ENCODE measurements at places on chromosomes 13 and 19.

GRCh38 chr13:95235974-95236373 lies 65.3 kb downstream of the ABCC4 start:
- DNase-seq: no peak

- DNase-seq: no peak
Observed at GRCh38 chr13:74641586-74641985, 507.4 kb upstream of the KLF12 start.

- DNase-seq: no peak
Observed at GRCh38 chr13:44573790-44574465, 2.2 kb downstream of the TSC22D1 start.

DNA sequence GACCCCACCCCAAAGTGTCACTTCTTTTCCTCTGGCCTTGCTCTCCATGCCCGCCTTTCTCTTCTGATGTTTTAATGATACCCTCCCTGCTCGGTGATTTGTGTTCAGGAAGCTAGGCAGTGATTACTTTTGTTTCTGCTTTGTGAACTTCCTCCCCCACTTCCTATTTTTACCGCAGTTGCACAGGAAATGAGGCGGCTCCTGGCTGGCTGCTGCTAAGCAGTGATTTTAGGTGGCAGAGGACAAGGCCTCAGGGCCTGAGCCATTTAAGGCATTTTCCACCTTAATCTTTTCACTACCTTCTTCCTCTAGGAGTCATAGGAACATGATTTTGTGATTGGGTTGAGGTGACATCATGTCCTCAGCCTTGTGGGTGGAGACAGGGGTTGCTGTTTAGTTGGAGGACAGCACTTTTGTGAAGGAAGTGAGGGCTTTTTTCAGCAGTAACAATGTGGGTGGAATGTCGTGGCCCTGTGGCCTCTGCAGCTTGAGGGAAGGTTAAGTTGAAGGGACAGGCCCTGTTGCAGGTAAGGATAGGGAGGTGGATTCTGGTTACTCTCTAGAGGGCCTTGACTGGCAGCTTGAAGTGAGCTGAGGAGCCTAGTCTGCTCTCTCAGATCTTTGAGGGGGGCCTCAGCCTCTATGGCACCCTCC lies 15.7 kb downstream of the GARRE1 start:
- DNase-seq: peak; percentile 45

DNA sequence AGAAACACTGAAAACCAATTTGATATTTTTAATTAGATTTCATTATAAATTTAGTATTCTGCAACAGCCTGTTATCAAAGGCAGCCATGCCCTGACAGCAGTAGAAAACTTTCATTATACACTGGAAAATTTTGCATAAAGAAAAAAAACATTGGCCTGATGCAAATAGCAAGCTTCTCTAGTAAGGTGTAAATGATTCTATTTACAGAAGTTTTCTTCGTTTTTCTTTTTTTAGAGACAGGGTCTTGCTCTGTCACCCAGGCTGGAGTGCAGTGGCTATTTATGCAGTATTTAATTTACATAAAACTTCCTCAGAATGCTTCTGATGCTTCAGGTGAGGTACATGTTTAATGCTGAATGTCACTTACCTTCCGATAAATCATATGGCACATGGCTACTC lies 67.0 kb downstream of the ABCC4 start:
- DNase-seq: no peak

DNA sequence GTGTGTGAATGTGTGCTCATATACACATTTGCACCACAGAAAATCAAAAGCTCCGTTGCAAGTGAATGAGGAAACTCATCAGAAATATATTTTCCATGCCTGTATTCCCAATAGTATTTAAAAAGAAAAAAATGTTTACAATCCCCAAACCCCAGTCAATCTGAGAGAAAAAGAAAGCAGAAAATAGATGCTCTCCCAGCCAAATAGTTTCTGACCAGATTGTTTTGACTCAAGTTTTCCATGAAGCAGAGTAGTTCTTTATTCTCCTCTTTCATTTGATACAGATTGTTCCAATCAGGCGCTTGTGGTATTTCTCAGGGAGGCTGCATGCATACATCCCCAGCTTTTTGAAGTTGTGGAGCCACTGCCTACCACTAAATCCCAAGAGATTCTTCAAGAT lies 110.6 kb downstream of the STARD13 start:
- DNase-seq: no peak

GRCh38 chr19:6970443-6970842 lies 50.8 kb downstream of the MBD3L2B start:
- DNase-seq: no peak

DNA sequence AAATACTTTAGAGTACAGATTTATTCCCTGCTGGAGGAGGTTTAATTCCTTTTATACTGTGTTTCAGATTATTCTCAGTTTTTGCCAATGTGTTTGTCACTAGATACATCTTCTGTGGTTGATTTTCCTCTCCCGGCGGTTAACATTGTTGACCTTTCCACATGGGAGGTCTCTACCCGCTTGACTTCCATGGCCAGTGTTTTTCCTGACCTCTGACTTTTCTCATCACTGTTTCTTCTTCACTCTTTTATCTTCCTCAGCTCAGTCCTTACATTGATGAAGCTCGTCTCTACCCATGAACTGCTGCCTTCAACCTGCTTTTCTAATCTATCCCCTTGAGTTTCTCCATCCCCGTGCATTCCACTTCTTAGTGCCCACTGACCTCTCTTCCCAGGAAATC lies 517.4 kb downstream of the GPC6 start:
- no peak for DNase-seq

- no peak for DNase-seq
Observed at GRCh38 chr19:15235781-15236180, 3.5 kb upstream of the EPHX3 start.

- no peak for DNase-seq
Observed at GRCh38 chr13:38042771-38043170, 173.2 kb upstream of the TRPC4 start.

DNA sequence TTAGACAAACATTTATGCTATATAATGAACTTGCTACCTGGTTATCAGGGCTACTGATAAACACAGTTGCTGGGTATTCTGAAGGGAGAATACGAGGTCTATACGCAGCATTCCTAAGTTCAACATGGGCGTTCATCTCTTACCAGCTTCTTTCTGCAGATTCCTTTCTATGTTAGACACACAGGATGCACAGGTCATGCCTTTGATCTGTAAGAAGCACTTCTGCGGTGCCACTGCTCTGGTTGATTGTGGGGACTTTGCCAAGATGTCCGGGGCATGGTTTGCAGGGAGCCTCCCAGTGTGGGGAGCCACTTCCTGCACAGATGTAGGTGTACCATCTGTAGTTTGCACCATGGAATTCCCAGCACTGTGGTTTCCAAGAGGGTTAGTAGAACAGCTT lies 40.9 kb downstream of the ATP7B start:
- no peak for DNase-seq

- DNase-seq: no peak
Observed at GRCh38 chr13:59790626-59791025, 373.1 kb downstream of the DIAPH3 start.

GRCh38 chr13:48437371-48437770 lies 24.5 kb upstream of the LPAR6 start:
- no peak for DNase-seq

DNA sequence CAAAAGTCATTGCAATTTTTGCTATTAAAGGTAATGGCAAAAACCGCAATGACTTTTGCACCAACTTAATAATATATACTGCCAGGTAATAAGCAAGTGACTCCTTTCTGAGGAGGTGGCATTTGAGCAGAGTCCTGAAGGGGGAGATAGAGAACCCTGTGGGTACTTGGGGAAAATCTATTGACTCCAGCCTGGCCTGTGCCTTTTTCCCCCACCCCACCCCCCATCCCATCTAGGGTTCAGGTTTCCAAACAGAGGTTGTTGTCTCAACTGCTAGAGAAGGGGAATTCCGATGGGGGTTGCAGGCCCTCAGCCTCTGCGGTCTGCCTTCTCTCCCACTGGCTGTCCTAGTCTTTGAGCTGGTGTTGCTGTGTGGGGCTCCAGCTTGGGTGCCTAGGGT lies 11.5 kb downstream of the S1PR2 start:
- peak; percentile 20 for DNase-seq

DNA sequence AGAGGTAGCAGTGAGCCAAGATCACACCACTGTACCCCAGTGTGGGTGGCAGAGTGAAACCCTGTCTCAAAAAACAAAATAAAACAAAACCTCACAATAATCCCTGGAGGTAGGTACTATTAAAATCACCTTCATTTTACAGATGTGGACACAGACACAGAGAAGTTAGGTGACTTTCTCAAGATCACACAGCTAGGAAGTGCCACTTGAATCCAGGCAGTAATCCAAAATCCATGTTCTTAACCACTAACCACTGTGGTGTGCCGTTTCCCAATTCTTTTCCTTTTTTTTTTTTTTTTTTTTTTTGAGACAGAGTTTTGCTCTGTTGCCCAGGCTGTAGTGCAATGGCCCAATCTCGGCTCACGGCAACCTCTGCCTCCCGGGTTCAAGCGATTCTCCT lies 9.0 kb downstream of the PPP1R14A start:
- DNase-seq: no peak

- no peak for DNase-seq
Observed at GRCh38 chr19:10826231-10826630, 9.8 kb downstream of the TMED1 start.

DNA sequence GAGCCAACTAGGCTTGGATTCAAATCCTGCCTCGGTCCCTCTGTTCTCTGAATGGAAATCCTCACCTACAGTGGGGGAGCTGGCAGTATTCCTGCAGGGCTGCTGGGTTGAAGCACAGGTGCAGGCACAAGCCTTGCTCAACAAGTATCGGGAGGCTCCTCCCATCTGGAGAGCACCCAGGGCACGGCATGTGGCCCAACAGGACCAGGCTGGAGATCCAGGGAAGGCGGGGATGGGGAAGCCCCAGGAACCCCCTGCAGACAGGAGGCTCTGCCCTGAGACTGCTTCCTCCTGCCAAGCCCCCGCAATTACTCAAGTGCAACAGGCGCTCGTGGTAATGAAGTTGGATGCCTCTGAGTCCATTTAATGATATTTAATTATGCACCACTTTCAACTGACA lies 128.0 kb upstream of the VSTM2B start:
- no peak for DNase-seq

DNA sequence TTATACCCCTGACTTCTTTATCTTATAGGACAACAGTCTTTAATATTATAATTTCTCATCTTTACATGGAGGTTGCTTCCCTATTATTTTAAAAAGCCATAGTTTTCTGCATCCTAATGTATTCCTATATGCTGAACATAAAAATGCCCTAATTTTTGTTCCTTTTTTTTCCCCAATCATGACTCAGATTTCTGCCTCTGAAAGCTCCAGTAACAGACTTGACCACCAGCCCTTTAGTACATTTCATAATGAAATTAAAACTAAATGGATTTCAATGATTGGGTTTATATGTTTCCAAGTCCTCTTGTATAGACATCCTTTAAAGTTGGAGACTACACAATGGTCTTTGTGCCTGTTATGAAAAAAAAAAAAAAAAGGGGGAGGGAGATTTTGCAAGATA lies 712.5 kb downstream of the DIAPH3 start:
- no peak for DNase-seq

GRCh38 chr19:3899531-3900294 lies 19.2 kb downstream of the ATCAY start:
- DNase-seq: no peak

GRCh38 chr13:27960362-27961226 lies 8.5 kb downstream of the CDX2 start:
- DNase-seq: no peak

- DNase-seq: no peak
Observed at GRCh38 chr13:44932850-44933251, 56.4 kb downstream of the NUFIP1 start.

- DNase-seq: no peak
Observed at GRCh38 chr13:30128095-30128494, 179.3 kb downstream of the KATNAL1 start.

- no peak for DNase-seq
Observed at GRCh38 chr13:111460548-111461444, 140.4 kb downstream of the TEX29 start.

DNA sequence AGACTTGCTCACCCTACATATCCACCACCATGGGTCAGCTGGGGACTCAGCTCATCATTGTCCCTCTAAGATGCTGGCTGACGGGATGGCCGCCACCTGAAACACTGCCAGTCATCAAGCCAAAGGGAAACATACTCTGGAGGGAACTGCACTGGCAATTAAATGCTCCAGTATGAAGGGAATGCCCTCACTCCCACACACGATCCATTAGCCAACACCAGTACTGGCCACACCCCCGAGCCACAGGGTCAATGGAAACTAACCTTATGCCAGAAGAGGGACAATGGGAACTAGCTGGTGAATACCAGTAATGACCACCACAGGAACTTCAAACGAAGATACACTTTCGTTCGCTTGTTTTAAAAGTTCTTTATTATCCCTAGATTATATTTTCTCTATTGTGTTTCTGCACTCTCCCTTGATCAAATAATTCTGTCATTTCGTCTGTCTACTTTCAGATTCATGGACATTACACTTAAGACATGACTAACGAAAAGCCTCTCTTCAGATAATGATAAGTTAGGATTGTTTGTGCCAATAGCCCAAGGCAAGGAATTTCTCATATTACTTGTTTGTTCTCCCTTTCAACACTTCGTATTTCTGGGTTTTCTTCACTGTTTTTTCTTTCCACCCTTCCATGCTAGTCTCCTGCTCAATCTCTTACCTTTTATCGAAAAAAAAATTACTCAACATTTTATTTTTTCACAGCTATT lies 1.7 kb upstream of the ZNF507 start:
- DNase-seq: no peak

GRCh38 chr13:39406688-39407087 lies 196.3 kb downstream of the LHFPL6 start:
- no peak for DNase-seq

DNA sequence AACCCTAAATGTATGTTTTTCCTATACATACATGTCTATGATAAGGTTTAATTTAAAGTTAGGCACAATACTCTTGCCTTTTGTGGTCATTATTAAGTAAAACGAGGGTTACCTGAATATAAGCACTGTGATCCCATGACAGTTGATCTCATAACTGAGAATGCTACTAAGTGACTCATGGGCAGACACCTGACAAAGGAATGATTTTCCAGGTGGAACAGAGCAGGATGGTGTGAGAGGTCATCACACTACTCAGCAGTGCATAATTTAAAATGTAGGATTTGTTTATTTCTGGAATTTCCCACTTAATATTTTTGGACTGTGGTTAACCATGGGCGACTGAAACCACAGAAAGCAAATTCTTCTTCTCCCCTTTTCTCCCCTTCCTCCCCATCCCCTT lies 178.9 kb downstream of the UGGT2 start:
- DNase-seq: no peak

GRCh38 chr13:99969453-99969918 lies 2.1 kb downstream of the ZIC5 start:
- DNase-seq: no peak

GRCh38 chr19:18251587-18252369 lies 22.5 kb downstream of the IQCN start:
- peak; percentile 79 for DNase-seq

GRCh38 chr19:9903336-9903735 lies 33.0 kb downstream of the OLFM2 start:
- DNase-seq: no peak

GRCh38 chr13:40559915-40560314 lies 106.5 kb downstream of the FOXO1 start:
- DNase-seq: no peak

GRCh38 chr13:20497006-20497775 lies 28.5 kb downstream of the CRYL1 start:
- no peak for DNase-seq

GRCh38 chr13:44667943-44668342 lies 91.8 kb upstream of the TSC22D1 start:
- DNase-seq: no peak

GRCh38 chr13:60572003-60572798 lies 175.2 kb downstream of the TDRD3 start:
- DNase-seq: no peak

GRCh38 chr13:24606486-24607170 lies 73.6 kb upstream of the ATP12A start:
- DNase-seq: no peak

GRCh38 chr13:60135344-60135743 lies 28.4 kb downstream of the DIAPH3 start:
- DNase-seq: no peak

Data from stimulated activated CD4-positive, alpha-beta T cell treated with anti-CD3 and anti-CD28 coated beads, Interleukin-4, amount 100 ng/mL, for 1 hour (primary cell).